MCF 10A (cell line): ENCODE measurements at places on chromosomes 7 and 10. TPM values are rescaled to one million over a fixed set of nuclear protein-coding genes. Genes with fewer than 3 reads are reported as not detected.
A peak's percentile ranks its signal among the peaks of the same experiment; 100 is the strongest.

DNA sequence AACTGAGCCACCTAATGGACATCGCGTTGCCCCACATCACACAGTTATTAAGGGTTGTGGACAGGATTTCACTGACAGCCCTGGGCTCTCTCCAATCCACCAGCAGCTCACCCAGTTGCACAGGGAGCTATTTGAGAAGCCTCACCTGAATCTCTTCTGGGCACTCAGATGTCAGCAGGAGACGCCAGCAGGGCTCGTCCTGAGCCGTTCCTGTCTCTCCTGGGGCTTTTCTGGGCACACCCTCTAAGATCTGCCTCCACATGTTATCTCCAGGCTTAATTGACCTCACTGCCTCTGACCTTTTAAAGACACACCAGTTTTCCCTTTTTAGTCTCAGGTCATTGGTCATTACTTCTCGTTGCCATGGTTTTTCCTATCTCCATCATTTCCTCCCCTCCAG, 63.0 kb downstream of the GRID1 start:
- H3K36me3 ChIP-seq: no peaks in the 10 kb centered on the region
- H3K4me3 ChIP-seq: no peak overlapping the region
- H3K27me3 ChIP-seq: no peaks in the 10 kb centered on the region
- H3K27ac ChIP-seq: no peak overlapping the region
- DNase-seq: no peak
- H3K4me1 ChIP-seq: no peaks in the 10 kb centered on the region

- no peaks in the 10 kb centered on the region for H3K27me3 ChIP-seq
- no peak overlapping the region for H3K4me3 ChIP-seq
- no peaks in the 10 kb centered on the region for H3K36me3 ChIP-seq
- H3K4me1 ChIP-seq: peaks cover 25% of the 10 kb centered on the region
- no peak overlapping the region for H3K27ac ChIP-seq
Measured at GRCh38 chr7:127650847-127651555, 993 bp upstream of the SND1 start.

- DNase-seq: no peak
- no peaks in the 10 kb centered on the region for H3K4me1 ChIP-seq
- no peaks in the 10 kb centered on the region for H3K36me3 ChIP-seq
- no peak overlapping the region for H3K27ac ChIP-seq
Measured at GRCh38 chr10:83954193-83954799, 185.0 kb upstream of the GHITM start.

DNA sequence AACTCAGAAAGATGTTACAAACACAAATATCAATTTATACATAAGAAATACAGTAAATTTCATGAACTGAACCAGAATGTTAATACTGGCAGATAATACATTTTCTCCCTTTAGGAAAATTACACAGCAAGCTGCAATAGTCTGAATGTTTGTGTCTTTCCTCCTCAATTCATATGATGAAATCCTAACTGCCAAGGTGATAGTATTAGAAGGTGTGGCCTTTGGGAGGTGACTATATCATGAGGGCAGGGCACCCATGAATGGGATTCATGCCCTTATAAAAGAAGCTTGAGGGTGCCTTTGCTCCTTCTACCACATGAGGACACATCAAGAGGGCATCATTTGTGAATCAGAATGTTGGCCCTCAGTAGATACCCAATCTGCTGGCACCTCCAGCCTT, 64.3 kb upstream of the GPR22 start:
- no peaks in the 10 kb centered on the region for H3K4me1 ChIP-seq
- H3K4me3 ChIP-seq: no peak overlapping the region
- DNase-seq: peak; percentile 10
- no peak overlapping the region for H3K27ac ChIP-seq

GSTO2 gene
- 33.8 and 40.9 TPM in 2 replicates for total RNA-seq

ZNF804B gene
- not detected in 2 replicates for total RNA-seq

DNA sequence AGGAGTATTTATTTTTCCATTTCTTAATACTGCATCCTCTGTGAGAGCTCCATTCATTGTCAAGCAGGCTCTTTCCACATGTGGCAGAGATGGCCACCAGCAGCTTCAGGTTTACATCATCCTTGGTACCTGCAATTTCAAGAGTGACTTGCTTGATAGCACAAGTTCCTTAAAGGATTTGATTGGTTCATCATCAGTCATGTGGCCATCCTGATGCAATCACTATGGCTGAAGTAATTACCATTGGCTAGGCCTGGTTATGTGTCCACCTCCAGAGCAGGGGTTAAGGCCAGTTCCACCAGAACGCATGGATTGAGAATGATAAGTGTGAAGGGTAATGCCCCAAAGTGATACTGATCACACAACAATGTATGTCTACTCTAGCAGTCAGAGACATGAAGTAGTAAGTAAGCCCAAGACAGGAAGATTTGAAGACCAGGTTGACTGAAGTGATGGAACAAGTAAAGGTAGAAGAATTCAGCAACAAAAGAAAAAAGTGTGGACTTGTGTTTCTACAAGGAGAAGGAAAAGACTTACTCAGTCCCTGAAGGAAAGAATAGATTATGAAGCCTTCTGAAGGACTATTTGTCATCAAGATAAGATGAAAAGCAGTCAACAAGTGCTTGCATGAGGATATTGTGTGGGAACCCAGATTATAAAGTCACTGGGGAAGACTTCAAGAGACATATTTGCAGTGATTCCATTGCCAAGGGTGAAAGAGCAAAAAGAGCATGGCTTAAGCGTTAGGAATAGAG, 26.4 kb upstream of the PRKAR2B start:
- H3K4me3 ChIP-seq: no peak overlapping the region
- no peak overlapping the region for H3K27ac ChIP-seq
- H3K27me3 ChIP-seq: peaks cover 43% of the 10 kb centered on the region
- no peaks in the 10 kb centered on the region for H3K36me3 ChIP-seq
- no peaks in the 10 kb centered on the region for H3K4me1 ChIP-seq

SMIM30 gene
- 32.3 and 37.4 TPM in 2 replicates for total RNA-seq

DNA sequence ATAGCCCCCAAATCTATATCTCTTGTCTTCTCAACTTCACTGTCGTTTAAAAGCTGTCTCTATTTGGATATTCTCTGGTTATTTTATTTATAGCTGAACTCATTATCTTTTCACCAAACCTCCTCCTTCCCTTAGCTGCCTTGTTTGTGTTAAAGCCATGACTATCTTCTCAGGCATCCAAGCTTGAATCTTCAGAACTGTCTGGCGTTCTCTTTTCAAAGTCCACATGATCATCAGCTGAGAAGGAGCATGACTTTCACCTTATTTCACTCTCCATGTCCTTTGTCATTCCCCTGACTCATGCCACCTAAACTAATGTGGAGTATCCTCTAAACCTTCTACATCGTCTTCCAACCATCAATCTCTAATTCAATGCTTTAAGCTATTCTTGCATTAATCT, 5.7 kb upstream of the GLCCI1 start:
- no peak overlapping the region for H3K27ac ChIP-seq
- H3K4me3 ChIP-seq: no peak overlapping the region
- no peak for DNase-seq
- H3K27me3 ChIP-seq: no peaks in the 10 kb centered on the region
- no peaks in the 10 kb centered on the region for H3K36me3 ChIP-seq
- no peaks in the 10 kb centered on the region for H3K4me1 ChIP-seq

ABCB1 gene
- total RNA-seq: not detected in 2 replicates

DNA sequence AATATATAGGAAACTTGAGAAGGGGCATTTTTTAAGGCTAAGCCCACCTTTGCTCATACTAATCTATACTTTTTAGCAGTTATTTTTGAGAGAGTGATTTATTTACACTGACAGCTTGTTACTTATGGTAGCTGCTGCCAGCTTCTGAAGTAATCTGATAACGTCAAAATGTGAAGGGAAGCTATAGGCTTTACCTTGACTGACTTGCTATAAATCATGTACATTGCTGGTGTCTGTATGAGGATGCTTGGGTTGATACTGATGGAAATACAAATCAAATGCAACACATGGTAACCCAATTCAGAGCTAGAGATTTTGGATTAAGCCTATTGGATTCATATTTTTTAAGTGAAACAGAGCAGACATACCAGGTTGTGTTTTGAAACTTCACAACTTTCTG, 299.4 kb downstream of the LRMDA start:
- H3K36me3 ChIP-seq: no peaks in the 10 kb centered on the region
- no peak overlapping the region for H3K27ac ChIP-seq

TSPAN15 gene
- 0.52 and 0.54 TPM in 2 replicates for total RNA-seq

GRCh38 chr10:26593896-26594295, 103.6 kb upstream of the PDSS1 start:
- H3K4me3 ChIP-seq: no peak overlapping the region
- no peak for DNase-seq
- no peaks in the 10 kb centered on the region for H3K36me3 ChIP-seq
- no peaks in the 10 kb centered on the region for H3K4me1 ChIP-seq
- H3K27ac ChIP-seq: no peak overlapping the region

FERD3L gene
- total RNA-seq: not detected in 2 replicates
